Fibroblast of upper back skin (primary cell): ENCODE measurements at places on chromosomes 16 and 17.
A peak's percentile ranks its signal among the peaks of the same experiment; 100 is the strongest.

DNA sequence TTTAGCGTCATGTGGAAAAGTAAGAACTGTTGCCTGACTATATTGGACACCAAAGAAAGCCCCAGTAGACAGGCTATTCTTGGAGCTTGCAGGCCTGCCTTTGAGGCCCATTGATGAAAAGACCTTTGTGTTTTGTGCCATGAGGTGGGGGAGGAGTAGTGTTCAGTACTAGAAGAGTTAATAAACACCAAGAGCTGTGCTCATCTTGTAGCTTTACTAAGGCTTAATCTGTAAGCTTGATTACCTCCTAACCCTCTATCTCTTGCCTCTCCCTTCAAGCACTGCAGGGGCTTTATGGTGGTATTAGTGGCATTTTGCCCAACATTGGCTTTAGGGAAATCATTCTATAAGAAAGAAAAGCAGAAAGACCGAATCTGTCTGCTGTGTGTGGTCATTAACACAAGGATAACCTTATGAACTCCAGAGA is 220.2 kb upstream of the TBX2 start:
- no peak for DNase-seq

- peak; percentile 95 for DNase-seq
Measured at GRCh38 chr16:72927199-72928089, 120.5 kb downstream of the ZFHX3 start.

DNA sequence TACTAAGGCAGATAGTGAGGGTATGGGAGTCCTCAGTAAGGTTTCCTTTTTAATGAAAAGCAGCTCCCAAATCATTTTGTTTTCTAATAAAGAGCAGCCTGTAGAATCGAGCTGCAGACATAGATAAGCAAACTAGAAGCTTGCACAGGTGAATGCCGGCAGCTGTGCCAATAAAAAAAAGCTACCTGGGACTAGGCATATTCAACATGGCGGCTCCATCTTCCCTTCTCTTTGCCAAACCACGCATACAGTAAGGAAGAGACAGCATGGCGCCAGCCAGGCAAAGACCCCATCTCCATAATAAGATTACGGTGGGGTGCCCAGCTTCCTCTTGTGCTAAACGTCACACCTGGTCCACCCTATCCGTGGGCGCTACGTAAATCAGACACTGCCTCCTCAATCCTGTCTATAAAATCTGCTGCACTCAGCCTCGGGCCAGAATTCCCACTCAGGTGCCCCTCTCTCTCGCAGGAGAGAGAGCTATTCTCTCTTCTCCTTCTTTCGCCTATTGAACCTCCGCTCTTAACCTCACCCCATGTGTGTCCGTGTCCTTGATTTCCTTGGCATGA is 92.7 kb upstream of the FA2H start:
- DNase-seq = no peak

GRCh38 chr17:35295686-35296085 is 52.8 kb downstream of the SLFN5 start:
- DNase-seq = no peak

DNA sequence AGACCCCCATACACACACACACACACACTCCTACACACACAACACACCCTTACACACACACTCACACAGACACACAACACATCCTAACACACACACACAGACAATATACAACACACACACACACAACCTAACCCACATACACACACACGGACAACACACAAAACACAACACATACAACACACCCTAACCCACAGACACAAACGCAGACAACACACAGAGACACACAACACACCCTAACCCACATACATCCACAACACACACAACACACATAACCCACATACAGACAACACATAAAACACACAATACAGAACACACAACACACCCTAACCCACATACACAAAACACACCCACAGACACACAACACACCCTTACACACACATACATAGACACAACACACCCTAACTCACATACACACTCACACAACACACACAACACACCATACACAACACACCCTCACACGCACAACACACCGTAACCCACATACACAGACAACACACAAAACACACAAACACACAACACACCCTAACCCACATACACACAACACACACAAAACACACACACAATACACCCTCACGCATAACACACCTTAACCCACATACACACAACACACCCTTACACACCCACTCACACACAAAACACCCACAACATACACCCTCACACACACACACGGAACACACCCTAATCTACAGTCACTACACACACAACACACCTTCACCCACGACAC is 4.4 kb downstream of the ASGR1 start:
- DNase-seq = no peak
